GM13977 (cell line): ENCODE measurements at places on chromosomes 6 and 20.
A peak's percentile ranks its signal among the peaks of the same experiment; 100 is the strongest.

DNA sequence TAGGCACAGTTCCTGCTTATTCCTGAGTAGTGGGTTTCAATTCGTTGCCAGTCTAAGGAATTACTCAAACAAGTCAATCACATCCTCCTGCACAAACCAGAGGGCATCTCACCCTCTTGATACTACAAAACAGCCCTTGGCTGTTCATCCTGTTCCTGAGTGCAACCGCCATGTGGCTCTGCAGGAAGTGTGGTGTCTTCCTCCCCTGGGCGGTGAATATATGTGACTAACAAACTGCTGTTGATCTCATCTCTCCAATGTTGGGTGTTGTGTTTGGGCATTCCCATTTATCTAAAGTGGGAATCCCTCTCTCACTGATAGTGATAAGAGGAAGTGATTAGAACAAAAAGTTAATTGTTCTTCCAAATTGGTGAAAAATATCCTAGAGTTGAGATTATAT, 163.0 kb downstream of the TBX18 start:
- DNase-seq: no peak

DNA sequence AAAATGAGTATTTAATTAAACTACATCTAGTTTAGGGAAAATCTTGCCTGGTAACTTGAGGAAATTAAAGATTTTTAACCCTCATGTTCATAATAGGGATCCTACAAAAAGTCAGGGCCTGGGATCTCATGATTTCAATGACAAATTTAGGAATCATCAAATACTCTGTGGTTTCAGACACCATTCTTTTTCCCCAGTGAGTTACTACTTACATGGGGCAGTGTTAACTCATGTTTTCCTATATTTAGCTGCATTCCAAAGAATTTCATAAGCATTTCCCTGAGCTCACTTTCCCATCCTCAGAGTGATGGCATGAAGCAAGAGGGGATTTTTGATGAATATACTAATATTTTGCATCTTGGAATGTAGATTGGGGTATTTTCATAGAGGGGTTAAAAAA, 321.7 kb downstream of the CENPW start:
- no peak for DNase-seq

- DNase-seq: no peak
These were observed 1.2 kb downstream of the TCFL5 start for GRCh38 chr20:62860391-62860923.

GRCh38 chr20:46011631-46012482, 3.1 kb downstream of the MMP9 start:
- DNase-seq: no peak

- no peak for DNase-seq
These were observed 132.7 kb upstream of the LRFN2 start for GRCh38 chr6:40719671-40720374.

DNA sequence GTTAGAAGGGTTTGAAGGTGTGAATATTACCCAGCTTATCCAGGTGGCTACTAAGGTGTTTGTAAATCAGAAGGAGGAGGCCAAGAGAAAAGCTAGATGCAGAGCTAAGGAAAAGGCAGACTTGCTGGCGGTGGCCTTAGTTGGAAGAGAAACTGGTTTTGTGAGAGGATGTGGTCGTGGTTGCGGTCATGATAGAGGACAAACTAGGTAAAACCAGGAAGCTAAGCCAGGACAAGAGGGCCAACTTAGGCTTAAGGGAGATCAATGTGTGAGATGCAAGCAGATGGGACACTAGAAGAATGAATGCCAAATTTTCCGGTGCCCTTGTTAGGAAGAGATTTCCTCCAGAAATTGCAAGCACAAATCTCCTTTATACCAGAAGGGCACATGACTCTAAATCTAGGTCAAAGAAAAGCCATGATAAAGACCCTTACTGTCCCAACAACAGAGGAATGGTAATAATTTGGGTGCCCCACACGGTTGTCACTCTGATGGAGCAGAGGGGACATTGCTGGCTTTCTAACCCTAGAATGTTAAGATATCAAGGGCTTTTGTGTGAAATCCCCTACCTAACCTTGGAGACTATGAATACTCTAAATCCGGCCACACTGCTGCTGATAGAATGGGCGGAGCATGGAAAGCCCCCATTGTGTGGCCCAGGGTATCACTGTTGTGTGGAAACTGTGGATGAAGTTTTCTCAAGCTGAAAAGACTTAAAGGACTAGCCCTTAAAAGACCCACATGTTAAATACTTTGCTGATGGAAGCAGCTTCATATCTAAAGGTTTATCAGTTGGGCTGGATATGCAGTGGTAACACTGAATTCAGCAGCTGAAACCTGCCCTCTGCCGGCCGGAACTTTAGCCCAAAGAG, 7.8 kb downstream of the IL22RA2 start:
- peak; percentile 44 for DNase-seq

GRCh38 chr6:146650799-146651481, 52.2 kb downstream of the ADGB start:
- DNase-seq: no peak

DNA sequence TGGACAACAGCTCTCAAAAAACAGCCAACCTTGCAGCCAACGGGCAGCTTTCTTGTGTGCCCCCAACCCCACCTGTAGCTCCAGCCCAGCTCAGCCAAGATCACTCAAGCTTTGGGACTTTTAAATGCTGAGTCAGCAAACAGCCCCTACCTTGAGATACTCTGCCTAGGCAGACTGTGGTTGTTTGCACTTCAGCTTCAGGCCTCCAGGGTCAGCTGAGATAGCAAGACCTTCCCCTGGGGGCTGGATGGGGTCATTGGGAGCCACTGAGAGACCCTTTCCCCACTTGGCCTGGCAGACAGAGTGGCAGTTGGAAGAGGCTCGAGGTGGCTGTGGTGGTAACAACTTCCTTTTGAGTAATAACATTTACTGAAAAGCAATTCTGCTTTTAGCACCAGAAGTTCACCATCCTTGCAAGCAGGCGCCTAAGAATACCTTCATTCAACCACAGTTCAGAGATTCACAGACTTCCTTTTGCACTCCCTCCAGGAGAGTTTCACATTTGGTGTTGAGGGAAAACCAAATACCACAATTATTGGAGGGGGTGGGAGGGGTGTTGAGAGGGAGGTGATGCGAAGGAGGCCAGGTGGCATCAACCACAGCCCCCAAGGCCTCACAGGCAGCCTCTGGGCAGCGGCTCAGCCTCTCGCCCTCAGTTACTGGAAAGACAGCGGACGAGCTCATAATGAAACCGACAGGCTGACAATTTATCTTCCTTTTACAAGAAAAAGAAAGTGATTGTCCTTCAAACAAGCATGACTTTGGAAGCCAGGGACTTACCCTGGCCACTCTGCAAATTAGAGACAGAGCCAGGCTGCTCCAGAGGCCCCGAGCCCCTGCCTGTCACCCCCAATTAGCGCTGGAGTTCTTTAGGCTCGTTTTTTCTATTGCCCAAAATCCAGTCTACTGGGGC, 148.1 kb downstream of the CEBPB start:
- peak; percentile 85 for DNase-seq

DNA sequence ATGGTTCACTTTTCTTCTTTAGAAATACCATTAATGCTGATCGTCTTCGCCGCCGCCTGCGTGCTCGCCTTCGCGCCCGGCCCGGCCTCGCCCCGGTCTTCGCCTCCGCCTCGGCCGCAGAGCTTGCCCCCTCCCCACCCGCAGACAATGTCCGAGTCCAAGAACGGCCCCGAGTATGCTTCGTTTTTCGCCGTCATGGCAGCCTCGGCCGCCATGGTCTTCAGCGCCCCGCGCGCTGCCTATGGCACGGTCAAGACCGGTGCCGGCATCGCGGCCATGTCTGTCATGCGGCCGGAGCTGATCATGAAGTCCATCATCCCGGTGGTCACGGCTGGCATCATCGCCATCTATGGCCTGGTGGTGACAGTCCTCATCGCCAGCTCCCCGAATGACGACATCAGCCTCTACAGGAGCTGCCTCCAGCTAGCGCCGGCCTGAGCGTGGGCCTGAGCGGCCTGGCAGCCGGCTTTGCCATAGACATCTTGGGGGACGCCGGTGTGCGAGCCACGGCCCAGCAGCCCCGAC, 4.8 kb upstream of the PRPH2 start:
- DNase-seq: no peak

GRCh38 chr6:113383701-113384100, 473.4 kb upstream of the MARCKS start:
- DNase-seq: no peak

DNA sequence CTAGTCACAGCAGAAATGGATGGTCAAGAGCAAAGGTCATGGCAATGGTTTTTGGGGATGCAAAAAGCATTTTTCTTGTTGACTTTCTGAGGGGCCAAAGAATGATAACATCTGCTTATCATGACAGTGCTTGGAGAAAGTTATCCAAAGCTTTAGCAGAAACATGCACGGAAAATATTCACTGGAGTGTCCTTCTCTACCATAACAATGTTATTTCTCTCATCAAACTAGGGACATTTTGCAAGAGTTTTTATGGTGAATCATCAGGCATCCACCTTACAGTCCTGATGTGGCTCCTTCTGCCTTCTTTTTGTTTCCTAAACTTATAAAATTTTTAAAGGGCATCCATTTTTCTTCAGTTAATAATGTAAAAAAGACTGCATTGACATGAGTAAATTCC, 302.3 kb downstream of the HIVEP2 start:
- DNase-seq: no peak

DNA sequence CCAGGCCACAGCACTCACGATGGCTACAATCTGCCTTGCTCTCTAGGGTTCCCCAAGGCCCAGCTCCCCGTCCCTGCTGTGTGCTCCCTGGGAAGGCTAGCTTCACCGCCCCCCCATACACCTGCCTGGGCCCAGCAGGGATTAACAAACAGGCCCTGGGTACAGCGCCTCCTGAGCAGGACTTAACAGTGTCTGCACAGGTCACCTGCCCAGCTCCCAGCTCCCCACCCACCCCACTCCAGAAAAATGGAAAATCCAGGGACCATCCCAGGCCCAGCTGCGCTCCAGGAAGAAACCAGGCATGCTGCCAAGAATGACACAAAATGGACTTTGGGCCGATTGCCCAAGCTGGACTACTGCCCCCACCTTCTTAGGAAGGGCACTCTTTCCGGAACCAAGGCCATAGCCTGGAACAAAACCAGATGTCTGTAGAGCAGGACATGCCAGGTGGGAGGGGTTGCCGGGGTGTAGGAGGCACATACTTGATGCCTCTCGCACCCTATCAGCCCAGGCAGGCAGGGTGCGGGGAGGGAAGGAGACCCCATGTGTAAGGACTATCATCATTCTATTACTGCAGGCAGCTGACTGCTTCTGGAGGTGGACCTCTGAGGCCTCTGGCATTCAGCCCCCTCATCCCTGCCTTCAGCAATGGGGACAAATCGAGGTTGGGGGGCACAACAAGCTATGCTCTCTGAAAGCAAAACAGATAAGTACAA, 104.9 kb downstream of the SNX5 start:
- DNase-seq: no peak

DNA sequence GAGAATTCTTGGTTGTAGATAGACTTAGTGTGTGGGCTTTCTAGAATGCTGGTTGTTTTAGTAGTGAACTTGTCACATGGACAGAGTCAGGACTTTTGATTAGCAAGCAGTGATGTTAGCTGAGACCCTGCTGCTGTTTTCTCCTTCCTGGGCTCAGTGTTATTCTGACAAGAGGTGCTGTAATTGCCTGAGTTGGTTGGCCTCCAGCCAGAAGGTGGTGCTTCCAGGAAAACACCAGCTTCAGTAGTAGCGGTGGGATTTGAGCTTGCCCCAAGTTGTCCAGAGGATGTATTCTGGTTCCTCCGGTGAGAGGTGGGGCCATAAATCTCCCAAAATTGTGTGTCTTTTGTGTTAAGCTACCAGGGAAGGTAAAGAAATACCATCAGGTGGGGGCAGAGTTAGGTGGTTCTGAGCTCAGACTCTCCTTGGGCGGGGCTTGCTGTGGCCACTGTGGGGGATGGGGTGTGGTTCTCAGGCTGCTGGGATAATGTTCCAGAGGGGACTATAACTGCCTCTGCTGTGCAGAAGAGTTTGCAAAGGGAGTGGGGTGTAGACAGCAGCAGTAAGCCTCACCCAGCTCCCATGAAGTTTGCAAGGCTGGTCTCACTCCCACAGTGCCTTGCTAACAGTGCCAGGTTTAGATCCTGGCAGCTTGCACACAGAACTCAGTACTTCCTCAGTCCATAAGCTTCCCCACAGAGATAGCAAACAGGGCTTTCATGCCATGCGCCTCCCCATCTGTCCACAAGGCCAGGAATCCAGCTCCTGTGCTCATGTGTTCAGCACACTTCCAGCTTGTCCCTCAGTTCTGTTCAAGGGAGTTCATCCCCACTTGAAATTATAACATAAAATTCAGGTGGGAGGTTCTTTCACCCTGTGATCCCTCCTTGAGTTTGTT, 278.4 kb upstream of the PTCHD4 start:
- DNase-seq: no peak

DNA sequence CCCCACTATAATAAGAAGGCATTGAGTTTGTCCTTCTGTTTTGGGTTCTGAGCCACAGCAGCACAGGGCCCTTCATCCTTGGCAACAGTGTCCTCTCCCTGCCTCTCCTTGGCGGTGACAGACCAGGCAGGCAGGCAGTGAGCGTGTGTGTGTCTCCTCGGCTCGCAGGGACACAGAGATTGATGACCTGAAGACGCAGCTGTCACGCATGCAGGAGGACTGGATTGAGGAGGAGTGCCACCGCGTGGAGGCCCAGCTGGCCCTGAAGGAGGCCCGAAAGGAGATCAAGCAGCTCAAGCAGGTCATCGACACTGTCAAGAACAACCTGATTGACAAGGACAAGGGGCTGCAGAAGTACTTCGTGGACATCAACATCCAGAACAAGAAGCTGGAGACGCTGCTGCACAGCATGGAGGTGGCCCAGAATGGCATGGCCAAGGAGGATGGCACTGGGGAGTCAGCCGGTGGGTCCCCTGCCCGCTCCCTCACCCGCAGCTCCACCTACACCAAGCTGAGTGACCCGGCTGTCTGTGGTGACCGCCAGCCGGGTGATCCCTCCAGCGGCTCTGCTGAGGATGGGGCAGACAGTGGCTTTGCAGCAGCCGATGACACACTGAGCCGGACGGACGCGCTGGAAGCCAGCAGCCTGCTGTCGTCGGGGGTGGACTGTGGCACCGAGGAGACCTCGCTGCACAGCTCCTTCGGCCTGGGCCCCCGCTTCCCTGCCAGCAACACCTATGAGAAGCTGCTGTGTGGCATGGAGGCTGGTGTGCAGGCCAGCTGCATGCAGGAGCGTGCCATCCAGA, 24.0 kb downstream of the SDCBP2 start:
- DNase-seq: no peak

DNA sequence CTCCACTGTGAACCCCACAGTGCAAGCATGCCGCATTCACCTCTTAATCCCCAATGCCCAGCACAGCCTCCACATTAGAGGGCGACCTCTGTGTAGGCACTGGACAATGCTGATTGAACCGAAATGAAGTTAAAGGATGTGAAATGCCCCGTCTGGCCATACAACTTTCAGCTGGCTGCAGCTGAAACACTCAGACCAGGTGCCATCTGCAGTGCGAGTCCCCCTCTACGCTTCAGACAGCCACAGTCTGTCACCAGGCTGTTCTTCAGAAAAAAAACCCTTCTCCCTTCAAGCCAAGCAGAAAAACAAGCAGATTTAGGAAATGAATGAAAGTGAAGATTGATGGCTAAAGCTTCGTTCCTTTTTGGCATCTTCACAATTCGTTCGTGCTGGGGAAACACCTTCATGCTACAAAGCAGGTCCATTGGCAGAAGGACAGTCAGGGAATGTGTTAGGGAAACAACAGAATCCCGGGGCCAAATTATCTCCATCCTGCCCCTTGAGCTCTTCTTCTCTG, 44.7 kb downstream of the TNFAIP3 start:
- no peak for DNase-seq
